Osteoblast (primary cell): ENCODE measurements at places on chromosomes 5 and 9. TPM values are rescaled to one million over a fixed set of nuclear protein-coding genes. Genes with fewer than 3 reads are reported as not detected.
A peak's percentile ranks its signal among the peaks of the same experiment; 100 is the strongest.

DNA sequence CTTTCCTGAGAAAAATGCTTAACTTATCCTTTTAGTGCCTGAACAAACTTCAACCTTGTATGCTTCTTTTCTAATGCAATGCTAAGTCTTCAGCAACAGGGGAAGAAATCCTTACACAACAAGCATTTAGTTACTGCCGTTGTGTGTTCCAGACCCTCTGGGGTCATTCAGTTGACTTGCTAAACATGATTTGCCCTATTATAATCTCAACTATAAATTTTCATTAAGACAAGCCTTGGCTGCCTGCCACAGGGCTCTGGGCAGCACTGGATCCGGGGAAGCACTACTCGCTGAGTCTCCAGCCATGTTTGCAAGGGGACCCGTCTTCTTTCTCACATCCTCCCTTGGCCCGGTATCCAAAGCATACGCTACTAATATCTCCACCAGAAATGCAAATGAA is 58.1 kb downstream of the PTCH1 start:
- DNase-seq, result no peak

- DNase-seq, result no peak
These were observed 1.1 kb upstream of the MAN2A1 start for GRCh38 chr5:109688630-109688969.

DNA sequence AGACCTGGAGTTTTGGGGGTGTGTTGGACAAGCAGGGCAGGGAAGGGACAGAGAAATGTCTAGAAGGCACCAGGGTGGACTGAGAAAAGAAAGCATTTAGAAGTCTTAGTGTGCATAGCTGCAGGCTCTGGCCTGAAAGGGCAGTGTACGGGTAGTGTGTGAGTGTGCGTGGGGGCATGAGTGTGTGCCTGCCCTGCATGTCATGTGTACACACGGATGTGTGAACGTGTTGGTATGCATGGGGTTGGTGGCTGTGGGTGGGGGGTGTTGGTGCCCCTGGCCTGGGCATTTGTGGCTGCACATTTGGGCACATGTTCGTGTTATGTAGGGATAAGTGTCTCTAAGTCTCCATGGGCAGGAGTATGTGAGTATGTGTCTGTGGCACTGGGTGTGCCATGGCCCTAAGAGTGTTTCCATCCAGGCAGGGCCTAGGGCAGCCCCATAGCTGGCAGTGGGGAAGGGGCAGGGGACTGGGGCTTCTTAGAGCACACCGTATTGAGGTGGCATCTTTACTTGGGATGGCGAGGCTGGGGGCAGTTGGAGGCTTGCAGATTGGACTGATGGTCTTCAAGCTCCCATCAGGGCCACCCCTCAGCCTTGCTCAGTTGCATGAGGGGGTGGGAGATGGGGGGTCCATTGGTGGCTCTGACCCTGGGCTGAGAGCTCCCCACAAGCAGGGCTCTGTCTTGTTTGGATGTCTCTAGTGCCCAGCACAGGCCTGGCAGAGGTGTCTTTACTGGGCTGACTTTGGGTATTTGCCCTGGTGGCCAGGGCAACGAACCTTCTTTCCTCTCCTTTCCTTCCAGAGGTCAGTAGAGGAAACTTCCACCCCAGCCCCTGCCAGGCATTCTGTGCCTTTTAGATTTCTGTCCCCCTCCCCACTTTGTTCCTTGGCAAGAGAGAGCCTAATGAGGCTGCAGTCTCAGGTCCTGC is 15.0 kb downstream of the PSD2 start:
- peak; percentile 73 for DNase-seq

- DNase-seq, result no peak
These were observed 3.4 kb downstream of the HAND1 start for GRCh38 chr5:154474396-154475334.

DNA sequence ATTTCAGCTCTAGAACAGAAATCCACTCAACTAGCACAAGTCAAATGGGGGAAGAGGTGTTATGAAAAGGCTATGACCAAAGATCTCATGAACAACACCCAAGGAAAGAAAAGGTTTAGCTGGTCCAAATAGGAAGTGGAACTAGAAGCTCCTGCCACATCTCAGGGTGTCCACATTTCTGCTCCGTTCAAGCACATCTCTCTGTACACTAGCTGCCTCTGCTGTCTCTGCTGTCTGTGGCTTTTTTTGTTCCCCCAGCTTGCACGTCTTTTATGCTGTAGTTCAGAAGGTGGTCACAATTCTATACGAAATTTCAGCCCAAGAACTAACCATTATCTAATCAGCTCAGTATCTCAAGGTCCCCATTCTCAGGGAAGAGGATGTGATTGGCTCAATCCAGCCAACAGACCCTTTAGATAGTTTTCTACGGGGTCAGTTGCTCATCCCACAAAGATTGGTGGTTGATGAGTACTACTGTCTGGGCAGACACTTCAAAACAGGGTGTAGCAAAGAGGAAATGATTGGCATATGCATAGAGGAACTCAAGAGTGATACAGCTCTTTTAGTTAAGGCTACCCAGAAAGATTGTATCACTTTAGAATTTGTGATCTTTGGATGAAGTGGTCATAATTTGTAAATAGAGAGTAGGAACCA is 44.0 kb downstream of the FANCC start:
- DNase-seq, result no peak

DNA sequence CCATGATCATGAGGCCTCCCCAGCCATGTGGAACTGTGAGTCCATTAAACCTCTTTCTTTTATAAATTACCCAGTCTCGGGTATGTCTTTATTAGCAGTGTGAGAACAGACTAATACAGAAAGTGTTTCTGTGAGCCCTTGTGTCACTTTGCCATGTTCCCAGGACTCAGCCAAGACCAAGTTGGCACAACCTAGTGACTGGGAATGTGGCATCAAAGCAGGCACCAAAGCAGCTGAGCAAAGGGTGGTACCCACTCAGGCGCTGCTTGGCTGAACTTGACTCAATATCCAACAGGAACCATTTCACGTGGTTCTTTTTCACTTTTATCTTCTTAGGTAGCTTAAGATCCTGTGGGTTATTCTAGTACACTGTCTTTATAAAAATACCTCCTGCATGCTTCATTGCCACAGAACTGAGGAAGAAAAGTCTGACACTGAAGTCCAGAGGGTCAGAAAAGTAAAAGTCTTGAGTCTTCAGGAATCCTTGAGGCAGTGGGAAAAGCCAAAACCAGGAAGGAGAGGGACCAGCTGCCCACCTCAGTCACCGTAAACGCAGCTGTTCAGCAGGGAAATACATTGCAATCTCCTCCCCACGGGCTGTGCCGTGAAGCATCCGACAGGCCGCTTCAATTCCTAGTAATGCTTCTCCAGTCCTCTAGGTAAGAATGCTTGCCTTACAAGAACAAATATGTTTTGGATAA is 90.5 kb upstream of the RETREG1 start:
- DNase-seq, result no peak

GRCh38 chr5:1460054-1460682 is 14.9 kb upstream of the SLC6A3 start:
- DNase-seq, result peak; percentile 31

GRCh38 chr5:58860680-58861079 is 277.8 kb downstream of the RAB3C start:
- no peak for DNase-seq

- DNase-seq, result no peak
These were observed 68.9 kb downstream of the SH3RF2 start for GRCh38 chr5:146005264-146005663.

- DNase-seq, result no peak
These were observed 925.6 kb upstream of the ARRDC3 start for GRCh38 chr5:92308679-92309078.

DNA sequence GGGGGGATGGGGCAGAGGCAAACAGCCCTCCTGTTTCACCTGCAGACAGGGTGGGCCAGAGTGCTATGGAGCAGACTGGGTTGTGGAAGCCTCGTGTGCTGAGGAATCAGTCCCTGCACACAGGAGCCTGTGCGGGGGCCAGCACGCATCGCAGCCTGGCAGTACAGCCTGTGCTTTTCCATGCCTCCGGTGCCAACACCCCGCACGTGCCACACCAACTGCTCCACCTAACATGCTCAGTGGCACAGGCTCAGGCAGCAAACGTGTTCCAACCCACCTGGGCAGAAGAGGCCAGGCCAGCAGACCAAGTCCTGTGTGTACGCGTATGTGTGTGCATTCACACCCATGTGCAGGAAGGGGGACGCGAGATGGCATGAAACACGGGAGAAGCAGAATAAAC is 37.4 kb upstream of the FBXW11 start:
- DNase-seq, result peak; percentile 49

GRCh38 chr5:142179776-142180387 is 71.3 kb downstream of the NDFIP1 start:
- DNase-seq, result no peak

DNA sequence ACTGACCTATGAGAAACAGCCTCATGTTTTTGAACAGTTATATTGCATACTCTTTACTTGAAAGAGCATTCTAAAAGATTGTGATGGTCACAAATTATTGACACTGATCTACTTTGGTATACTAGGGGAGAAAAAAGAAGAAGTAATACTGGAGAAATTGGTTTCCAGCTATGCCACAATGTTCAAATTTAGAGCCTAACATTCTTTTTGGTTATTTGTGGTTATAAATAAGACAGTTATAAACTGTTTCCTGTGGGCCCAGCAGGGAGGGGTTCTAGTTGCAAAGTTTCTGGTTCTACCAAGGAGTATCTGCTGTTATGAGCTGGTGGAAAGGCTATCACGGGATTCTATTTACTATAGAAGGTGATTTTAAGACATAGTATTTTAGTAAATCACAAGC is 4.8 kb downstream of the CWC27 start:
- no peak for DNase-seq

Gene OLFML2A
- 27.1 and 29.7 TPM in 2 replicates for total RNA-seq

Gene GPR21
- 1.4 and 2.7 TPM in 2 replicates for total RNA-seq

Gene POLR3G
- 1.8 and 3.6 TPM in 2 replicates for total RNA-seq
